Activated B cell treated with CpG ODN at 0.5 μM for 24 hours (primary cell): ENCODE measurements at places on chromosomes 12 and 14. TPM values are rescaled to one million over a fixed set of nuclear protein-coding genes. Genes with fewer than 3 reads are reported as not detected.

The DACT1 gene
- 3.0 and 3.5 TPM in 2 replicates for total RNA-seq

The MYO1A gene
- 0.39 and 0.71 TPM in 2 replicates for total RNA-seq

- no peak for DNase-seq
- no peak overlapping the region for H3K4me3 ChIP-seq
- peaks cover 20% of the 10 kb centered on the region for H3K4me1 ChIP-seq
- no peaks in the 10 kb centered on the region for H3K27me3 ChIP-seq
- H3K27ac ChIP-seq = no peak overlapping the region
Measured at GRCh38 chr12:40015345-40015744, 90.5 kb downstream of the SLC2A13 start.

The WNT1 gene
- total RNA-seq = not detected in 2 replicates

GRCh38 chr14:24311837-24312615 is 724 bp downstream of the LTB4R start:
- no peaks in the 10 kb centered on the region for H3K27me3 ChIP-seq
- no peak for DNase-seq
- H3K4me3 ChIP-seq = peak overlapping the region; percentile 75
- H3K4me1 ChIP-seq = peaks cover 59% of the 10 kb centered on the region
- H3K36me3 ChIP-seq = peaks cover 11% of the 10 kb centered on the region

DNA sequence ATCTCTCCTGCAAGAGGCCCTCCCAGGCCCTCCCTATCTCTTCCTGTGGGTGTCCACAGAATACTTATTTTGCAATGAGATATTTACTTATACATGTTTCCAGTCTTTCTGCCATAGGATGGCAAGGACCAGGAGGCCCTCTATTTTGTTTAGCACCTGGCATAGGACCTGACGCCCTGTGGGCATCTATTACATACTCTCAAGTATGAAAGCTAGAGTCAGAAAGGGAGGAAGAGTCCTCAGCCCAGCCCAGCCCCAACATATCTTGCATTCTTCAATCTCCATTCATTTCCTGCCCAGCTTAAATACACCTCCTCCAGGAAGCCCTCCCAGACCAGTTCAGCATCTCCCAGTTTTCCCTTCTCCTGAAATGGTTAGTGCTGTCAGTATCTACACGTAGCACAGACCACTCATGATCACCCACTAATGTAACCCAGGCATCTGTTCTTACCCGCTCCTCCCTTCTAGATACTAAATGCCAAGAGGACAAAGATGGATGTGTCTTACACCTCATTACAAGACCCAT is 7.4 kb downstream of the FOXN4 start:
- no peak overlapping the region for H3K4me3 ChIP-seq
- H3K27ac ChIP-seq = no peak overlapping the region
- DNase-seq = no peak
- no peaks in the 10 kb centered on the region for H3K4me1 ChIP-seq
- H3K27me3 ChIP-seq = peaks cover 28% of the 10 kb centered on the region

DNA sequence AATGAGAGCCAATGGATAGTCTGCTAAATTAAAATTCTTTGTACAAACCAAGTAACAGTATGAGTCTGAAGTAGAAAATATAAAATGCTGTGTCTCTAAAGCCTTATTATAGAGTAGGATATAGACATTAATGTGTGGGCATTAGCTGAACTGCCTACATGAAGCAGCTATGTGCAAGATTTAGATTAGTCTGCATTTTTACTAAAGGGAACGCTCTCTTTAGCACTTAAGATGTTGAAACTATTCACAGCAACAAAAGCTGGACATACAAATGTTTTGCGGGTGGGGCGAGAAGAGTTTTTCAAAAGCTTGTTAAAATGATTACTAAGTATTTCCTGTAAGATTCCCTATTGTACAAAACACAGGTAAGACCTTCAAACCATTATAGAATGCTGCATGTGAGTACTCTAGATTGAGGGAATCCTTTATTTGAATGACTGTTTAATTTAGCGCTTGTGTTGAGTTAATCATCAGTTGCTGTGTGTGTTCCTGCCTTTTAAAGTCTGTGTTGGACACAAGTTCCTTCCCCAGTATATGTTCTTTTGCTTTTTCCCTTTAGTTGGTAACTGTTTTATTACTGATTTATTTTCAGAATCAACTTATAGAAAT is 87.1 kb downstream of the RAD52 start:
- H3K27ac ChIP-seq = no peak overlapping the region
- H3K4me3 ChIP-seq = no peak overlapping the region
- H3K36me3 ChIP-seq = peaks cover 81% of the 10 kb centered on the region
- no peaks in the 10 kb centered on the region for H3K27me3 ChIP-seq
- no peaks in the 10 kb centered on the region for H3K4me1 ChIP-seq

GRCh38 chr12:112122823-112123690 is 2.3 kb upstream of the TRAFD1 start:
- H3K4me1 ChIP-seq = peaks cover 24% of the 10 kb centered on the region
- no peak overlapping the region for H3K27ac ChIP-seq
- no peak overlapping the region for H3K4me3 ChIP-seq

GRCh38 chr14:52338051-52338681 is 24.1 kb downstream of the PTGER2 start:
- H3K27ac ChIP-seq = no peak overlapping the region
- H3K27me3 ChIP-seq = peaks cover 28% of the 10 kb centered on the region
- no peaks in the 10 kb centered on the region for H3K4me1 ChIP-seq
- no peak for DNase-seq
- no peak overlapping the region for H3K4me3 ChIP-seq
- H3K36me3 ChIP-seq = no peaks in the 10 kb centered on the region

DNA sequence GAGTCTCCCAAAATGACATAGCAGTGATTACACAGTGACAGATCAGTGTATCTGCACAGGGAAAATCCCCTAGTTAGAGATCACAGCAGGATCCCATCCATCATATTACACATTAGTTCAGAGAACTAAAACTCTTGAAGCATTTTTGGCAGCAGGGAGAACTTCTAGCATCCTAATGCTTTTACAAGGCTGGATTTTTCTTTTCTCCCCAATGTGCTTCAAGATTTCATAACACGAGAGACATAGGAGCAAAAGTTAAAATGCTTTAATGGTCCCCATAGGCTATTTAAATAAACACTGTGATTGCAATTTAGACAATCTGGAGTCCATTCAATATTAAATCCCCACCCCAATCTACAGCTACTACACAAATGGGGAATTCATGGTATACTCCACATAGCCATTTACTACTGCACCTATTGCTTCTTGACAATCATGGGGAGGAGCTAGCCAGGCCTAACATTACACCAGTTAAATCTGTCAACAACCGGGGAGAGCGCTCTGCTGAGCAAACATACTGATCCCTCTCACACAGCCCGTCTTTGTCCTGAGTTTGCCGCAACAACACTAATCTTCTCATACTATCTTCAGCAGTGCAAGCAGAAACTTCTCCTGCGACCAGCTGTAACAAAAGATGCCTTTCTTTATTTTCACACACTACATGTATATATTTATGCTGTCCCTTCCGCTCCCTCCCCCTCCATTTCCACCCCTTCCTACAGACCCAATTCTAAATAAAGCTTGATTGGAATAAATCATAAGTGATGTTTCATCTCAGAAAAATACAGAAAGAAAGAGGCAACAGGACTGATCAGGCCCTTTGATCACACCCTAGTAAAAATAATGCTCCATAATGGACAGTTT is 120.3 kb upstream of the SOX5 start:
- H3K4me1 ChIP-seq = no peaks in the 10 kb centered on the region
- no peaks in the 10 kb centered on the region for H3K36me3 ChIP-seq
- no peak overlapping the region for H3K27ac ChIP-seq
- DNase-seq = no peak
- H3K27me3 ChIP-seq = no peaks in the 10 kb centered on the region
- H3K4me3 ChIP-seq = no peak overlapping the region

The RPS26 gene
- total RNA-seq = 23.9 and 28.1 TPM in 2 replicates

The PCNX4 gene
- 31.7 and 41.4 TPM in 2 replicates for total RNA-seq

DNA sequence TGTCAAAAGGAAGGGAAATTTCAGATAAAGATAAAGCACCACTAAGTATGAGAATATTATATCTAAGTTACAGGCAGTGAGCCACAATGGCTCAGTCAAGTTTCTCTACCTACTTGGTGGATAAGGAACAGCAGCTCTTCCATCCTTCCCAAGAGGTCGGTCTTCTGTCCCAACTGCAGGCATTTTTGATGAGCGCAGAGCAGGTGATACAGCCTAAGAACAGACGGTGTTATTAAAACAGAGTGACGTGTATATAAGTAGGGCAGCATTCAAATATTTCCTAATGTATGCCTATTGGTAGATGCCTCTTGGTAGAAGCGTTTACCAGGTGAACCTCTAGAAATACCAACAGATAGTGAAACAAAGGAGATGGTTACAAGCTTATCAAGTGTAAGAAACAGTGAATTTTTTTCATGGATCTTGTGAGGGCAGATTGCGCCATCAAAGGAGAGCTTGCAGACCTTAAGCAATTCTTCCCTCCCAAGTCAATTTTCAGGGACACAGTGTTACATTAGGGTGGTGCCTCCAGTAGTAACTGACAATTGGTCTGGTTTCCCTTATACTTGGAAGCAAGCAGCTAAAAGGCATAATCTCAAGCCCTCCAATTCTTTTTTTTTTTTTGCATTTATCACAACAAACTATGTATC is 274.5 kb downstream of the MED13L start:
- H3K4me3 ChIP-seq = no peak overlapping the region
- no peak overlapping the region for H3K27ac ChIP-seq
- no peaks in the 10 kb centered on the region for H3K27me3 ChIP-seq
- no peak for DNase-seq
- H3K4me1 ChIP-seq = peaks cover 9% of the 10 kb centered on the region

DNA sequence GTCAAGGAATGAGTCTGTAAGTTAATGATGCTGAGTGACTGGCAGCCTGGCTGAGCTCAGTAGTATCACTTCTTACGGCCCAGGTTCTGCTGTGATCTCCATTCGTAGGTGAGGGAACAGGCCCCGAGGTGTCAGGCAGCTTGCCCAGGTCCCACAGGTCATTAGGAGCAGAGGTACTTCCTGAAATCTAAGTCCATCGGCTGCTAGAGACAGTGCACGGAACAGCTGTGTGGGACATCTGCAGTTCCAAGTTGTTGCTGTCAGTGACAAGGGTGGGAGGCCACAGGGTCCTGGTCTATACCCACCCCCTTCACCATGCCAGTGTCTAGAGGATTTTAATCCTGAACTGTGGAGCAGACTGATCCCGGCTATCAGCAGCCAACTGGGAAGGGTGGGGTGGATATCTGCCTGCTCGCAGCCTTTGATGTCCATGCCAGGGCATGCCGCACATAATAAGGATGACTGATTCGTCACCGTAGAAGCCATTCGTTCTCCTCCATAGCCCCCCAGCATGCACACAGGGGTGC is 82.3 kb upstream of the RIN3 start:
- peaks cover 3% of the 10 kb centered on the region for H3K4me1 ChIP-seq
- peaks cover 4% of the 10 kb centered on the region for H3K27me3 ChIP-seq
- no peak overlapping the region for H3K27ac ChIP-seq
- DNase-seq = no peak

DNA sequence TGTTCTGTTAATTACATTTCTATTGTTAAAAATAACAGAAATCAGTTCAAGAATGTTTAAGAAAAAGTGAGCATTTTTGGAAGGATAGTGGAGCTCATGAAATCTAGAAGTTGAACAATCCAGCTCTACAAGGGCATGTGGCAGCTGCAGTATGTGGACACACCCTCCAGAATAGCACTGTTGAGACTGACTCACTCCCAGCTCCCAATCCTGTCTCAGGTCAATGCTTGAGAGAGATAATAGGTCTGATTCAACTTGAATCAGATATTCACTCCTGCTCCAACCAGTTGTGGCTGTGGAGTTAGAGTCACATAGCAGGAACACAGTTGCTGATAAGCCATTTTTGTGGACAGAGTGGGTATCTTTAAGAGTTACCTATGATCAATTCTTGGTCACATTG is 113.0 kb upstream of the NTF3 start:
- no peak overlapping the region for H3K4me3 ChIP-seq
- no peak overlapping the region for H3K27ac ChIP-seq
- peaks cover 15% of the 10 kb centered on the region for H3K27me3 ChIP-seq
- no peaks in the 10 kb centered on the region for H3K4me1 ChIP-seq
